ENCODE measurements at places on chromosomes 2 and 18.

DNA sequence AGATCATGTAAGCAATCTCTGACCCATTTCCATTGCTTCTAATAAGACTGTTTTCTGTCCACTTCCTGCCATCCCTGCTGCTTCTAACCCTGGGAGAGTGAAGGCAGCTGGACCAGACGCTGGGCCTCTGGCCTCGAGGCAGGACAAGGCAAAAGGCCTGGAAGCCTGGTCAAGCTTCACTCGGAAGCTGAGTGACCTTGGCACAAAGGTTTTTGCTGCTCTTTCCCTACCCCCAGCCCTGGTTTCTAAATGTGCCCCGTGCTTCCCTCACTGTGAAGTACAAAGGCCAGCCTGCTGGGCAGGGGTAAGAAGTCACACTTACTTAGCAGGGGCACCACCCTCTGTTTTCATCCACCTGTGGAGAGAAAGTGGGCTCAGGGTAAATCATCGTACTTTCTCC lies 195.0 kb downstream of the TNS1 start:
- no peak for DNase-seq

DNA sequence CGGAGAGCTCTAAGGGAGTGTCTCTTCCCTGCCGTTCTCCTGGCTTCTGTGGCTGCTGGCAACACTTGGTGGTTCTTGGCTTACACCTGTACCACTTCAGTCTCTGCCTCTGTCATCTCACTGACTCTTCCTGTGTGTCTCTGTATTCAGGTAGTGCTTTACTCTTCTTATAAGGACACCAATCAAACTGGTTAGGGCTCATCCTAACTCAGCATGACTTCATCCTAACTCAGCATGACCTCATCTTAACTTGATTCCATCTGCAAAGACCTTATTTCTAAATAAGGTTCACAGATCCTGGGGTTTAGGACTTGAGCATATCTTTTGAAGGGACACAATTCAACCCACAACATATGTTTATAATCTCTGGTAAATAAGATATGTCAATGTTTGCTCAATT lies 51.6 kb upstream of the DSEL start:
- DNase-seq, result no peak

GRCh38 chr2:71829008-71829407 lies 318.7 kb downstream of the CYP26B1 start:
- no peak for DNase-seq

- DNase-seq, result no peak
Measured at GRCh38 chr18:6731222-6731596, 1.7 kb downstream of the ARHGAP28 start.

- no peak for DNase-seq
Measured at GRCh38 chr18:48802543-48803290, 148.0 kb downstream of the SMAD7 start.

- DNase-seq, result no peak
Measured at GRCh38 chr18:69109686-69110085, 291.0 kb upstream of the DOK6 start.

GRCh38 chr2:11131166-11131920 lies 23.9 kb upstream of the SLC66A3 start:
- no peak for DNase-seq

- DNase-seq, result no peak
Measured at GRCh38 chr2:131153529-131153928, 48.4 kb downstream of the PLEKHB2 start.

- no peak for DNase-seq
Measured at GRCh38 chr2:134458950-134459349, 205.1 kb downstream of the MGAT5 start.

GRCh38 chr2:79446313-79446712 lies 66.5 kb upstream of the CTNNA2 start:
- no peak for DNase-seq

- no peak for DNase-seq
Measured at GRCh38 chr2:2765839-2766495, 434.9 kb upstream of the MYT1L start.

DNA sequence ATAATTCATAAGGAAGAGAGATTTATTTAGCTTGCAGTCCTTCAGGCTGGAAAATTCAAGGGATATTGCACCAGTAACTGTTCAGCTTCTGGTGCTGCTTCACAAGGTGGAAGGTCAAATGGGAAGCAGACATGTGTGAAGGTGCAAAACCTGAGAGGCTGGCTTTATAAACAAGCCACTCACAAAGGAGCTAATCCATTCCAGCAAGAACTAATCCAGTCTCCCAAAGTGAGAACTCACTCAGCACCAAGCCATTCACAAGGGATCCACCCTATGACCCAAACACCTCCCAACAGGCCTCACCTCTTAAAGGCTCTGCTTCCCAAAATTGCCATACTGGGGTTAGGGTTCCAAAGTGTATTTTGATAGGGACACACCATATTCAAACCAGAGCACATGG lies 1018.4 kb upstream of the ACVR2A start:
- DNase-seq, result no peak

DNA sequence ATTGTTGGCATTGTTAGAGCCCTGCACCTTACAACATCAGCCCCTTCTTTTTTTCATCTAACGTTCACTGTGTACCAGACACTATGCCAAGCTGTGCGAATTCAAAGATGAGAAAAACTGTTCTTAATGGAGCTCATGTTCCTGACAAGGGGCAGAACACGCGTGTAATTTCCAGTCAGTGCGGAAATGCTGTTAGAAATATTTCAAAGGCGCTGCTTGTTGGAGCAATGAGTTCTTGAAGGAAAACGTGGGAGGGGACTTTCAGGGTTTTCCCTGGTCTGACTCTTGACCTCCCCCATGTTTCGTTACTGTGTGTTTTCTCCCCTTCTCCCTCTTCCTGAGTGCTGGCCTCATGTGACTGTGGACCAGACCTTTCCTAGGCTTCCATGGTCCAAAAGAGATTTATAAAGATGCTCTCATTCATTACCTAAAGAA lies 1.5 kb downstream of the MTHFD2 start:
- DNase-seq, result no peak

GRCh38 chr18:8426401-8426800 lies 182.8 kb upstream of the RAB12 start:
- DNase-seq, result no peak

DNA sequence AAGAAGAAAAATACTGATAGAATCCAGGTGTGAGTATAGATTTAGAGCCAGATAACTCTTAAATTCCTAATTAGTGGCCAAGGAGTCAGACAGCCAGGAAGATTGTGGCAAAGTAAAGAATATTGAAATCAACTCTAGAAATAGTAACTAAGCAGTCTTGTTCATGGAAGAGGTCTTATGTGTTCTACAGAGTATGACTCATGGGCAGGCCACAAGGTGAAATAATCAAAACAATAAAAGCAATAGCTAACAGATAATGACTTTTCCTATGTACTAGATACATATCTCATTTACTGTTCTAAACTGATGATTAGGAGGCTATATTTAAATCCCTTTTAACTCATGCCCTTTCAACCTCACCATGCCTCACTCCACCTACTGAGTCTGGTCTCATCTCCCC lies 227.4 kb upstream of the COL3A1 start:
- no peak for DNase-seq

GRCh38 chr2:185374878-185375277 lies 363.7 kb upstream of the FSIP2 start:
- DNase-seq, result no peak

DNA sequence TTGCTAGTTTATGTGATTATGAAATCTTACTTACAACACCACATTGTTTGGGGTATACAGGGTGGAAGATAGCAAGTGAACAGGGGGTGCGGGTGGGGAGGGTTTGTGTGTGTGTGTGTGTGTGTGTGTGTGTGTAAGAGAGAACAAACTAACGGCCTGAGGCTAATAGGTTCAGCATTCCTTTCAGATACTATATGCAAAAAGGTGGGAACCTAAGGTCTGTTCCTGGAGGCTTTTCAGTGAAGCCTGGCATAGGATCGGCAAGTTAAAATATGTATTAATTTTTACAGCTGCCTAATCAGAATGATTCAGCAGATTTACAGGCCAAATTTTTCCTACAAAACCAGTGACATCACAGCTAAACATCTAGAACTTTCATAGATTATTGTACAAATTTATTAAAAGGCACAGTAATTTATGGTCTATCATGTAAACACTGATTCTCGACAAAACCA lies 7.6 kb upstream of the SPDYA start:
- no peak for DNase-seq
